Upper lobe of left lung (tissue), 6 donors: ENCODE measurements at places on chromosomes 7 and 10. TPM values are rescaled to one million over a fixed set of nuclear protein-coding genes. Genes with fewer than 3 reads are reported as not detected.

DNA sequence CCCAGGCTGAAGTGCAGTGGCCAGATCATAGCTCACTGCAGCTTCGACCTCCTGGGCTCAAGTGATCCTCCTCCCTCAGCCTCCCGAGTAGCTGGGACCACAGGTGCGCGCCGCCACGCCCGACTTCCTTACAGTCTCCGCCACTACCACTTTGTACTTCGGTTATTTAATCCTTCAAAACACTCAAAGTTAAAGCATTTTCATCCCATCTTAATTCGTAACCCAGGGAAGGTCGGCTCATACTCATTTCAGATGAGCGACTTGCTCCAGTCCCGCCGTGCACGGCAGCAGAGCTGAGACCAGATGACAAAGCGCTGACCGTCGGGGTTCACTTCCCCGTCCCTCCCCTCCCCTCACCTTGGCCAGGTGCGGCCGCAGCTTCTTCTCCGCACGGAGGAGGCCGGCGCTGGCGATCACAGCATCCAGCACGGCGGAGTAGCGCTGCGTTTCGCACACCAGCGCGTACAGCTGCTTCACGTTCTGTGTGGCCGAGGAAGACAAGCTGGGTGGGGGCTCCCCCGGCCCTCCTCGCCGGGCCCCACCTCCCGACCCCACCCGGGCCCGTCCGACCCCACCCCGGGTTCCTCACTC is 457 bp downstream of the NSUN5 start:
- DNase-seq = no peak
- H3K4me3 ChIP-seq = peak overlapping the region; percentile 98
- no peaks in the 10 kb centered on the region for H3K27me3 ChIP-seq
- peaks cover 30% of the 10 kb centered on the region for H3K36me3 ChIP-seq

DNA sequence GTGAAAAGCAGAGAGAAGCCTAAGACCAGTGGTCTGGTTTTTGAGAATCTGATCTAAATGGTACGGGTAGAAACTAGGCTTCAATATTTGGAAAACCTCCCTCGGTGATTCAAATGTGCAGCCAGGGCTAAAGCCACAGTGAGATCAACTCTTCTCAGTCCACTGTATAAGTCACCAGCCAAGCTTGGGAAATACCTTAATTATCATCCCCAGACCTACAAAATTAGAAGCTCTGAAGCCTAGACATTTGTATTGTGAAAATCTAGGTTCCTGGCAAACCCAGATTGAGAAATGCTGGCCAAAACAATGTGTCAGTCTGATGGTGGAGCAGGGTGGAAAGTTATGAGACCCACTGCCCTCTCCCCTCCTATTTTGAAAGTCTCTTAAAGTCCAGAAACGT is 131.7 kb downstream of the DGKI start:
- DNase-seq = no peak
- no peak overlapping the region for H3K4me3 ChIP-seq
- H3K27me3 ChIP-seq = no peaks in the 10 kb centered on the region
- no peak overlapping the region for H3K27ac ChIP-seq

DNA sequence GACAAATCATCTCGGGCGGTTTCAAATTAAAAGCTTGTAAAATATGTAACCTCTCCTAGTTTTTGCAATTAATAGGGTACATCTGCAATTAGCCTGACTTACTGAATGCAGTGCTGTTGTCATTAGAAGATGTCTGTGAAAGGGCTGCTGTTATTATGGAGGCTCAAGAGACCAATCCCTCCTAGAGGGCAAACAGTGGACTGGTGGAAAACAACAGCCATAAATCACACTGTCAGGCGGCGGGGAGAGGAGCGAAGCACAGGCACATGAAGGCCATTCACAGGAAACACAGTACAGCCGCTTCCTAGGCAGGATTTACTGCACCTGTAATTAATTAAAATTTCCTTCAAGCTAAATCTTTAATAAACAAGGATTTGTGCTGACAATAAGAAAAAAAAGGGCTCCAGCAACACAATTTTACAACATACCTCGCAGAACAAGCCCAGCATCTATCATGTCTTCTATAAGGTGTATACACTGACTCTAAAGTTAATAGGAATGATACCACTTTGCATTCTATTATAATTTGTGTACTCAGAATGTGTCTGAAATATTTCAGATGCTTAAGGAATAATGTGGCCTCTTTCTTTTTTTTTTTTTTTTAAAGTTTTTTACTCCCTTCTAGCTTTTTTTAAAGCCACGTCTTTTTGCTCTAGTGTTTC is 50.7 kb downstream of the ERCC6 start:
- H3K27me3 ChIP-seq = no peaks in the 10 kb centered on the region
- peaks cover 7% of the 10 kb centered on the region for H3K36me3 ChIP-seq
- H3K27ac ChIP-seq = no peak overlapping the region

DNA sequence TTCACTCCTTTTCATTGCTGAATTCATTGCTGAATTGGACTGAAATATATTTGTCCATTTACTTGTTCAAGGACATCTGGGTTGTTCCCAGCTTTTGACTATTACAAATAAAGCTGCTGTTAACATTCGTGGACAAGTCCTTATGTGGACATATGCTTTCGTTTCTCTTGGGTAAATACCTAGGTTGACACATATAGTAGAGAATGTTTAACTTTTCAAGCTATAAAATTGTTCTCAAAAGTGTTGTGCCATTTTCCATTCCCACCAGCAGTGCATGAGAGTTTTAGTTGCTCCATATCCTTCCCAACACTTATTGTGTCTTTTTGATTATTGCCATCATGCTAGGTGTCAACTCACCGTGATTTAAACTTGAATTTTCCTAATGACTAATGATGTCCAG is 17.5 kb upstream of the CPVL start:
- no peak overlapping the region for H3K27ac ChIP-seq
- no peak overlapping the region for H3K4me3 ChIP-seq
- no peaks in the 10 kb centered on the region for H3K27me3 ChIP-seq
- no peak for DNase-seq

DNA sequence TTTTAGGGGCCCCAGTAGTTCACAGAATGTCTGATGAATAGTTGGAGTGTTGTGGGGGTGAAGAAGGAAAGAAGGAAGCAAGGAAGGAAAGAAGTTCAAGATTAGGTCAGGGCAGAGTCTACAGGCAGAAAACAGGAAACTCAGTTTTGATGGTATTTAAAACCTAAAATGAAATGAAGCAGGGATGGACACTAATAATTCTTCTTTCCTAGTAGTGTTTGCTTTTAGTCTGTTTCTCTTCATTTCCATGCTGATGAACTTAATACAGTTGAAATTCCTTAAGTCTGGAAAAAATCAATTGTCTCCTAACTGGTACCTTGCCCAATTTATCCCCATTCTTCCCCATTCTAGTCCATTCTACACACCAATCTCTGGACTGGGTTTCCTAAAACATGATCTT is 59.0 kb upstream of the GSAP start:
- H3K27me3 ChIP-seq = no peaks in the 10 kb centered on the region
- no peak overlapping the region for H3K27ac ChIP-seq
- no peaks in the 10 kb centered on the region for H3K36me3 ChIP-seq
- H3K4me3 ChIP-seq = no peak overlapping the region
- no peak for DNase-seq

- H3K4me3 ChIP-seq = no peak overlapping the region
- no peaks in the 10 kb centered on the region for H3K36me3 ChIP-seq
- no peak for DNase-seq
- no peaks in the 10 kb centered on the region for H3K27me3 ChIP-seq
These were observed 208.3 kb downstream of the USP6NL start for GRCh38 chr10:11403116-11403515.

GRCh38 chr7:31203551-31203950 is 137.0 kb downstream of the NEUROD6 start:
- H3K27ac ChIP-seq = no peak overlapping the region
- no peak for DNase-seq
- no peaks in the 10 kb centered on the region for H3K36me3 ChIP-seq
- no peaks in the 10 kb centered on the region for H3K27me3 ChIP-seq

GRCh38 chr7:99210265-99210970 is 2.5 kb upstream of the KPNA7 start:
- H3K4me1 ChIP-seq = peaks cover 6% of the 10 kb centered on the region
- no peaks in the 10 kb centered on the region for H3K36me3 ChIP-seq
- no peak for DNase-seq
- H3K27me3 ChIP-seq = no peaks in the 10 kb centered on the region

DNA sequence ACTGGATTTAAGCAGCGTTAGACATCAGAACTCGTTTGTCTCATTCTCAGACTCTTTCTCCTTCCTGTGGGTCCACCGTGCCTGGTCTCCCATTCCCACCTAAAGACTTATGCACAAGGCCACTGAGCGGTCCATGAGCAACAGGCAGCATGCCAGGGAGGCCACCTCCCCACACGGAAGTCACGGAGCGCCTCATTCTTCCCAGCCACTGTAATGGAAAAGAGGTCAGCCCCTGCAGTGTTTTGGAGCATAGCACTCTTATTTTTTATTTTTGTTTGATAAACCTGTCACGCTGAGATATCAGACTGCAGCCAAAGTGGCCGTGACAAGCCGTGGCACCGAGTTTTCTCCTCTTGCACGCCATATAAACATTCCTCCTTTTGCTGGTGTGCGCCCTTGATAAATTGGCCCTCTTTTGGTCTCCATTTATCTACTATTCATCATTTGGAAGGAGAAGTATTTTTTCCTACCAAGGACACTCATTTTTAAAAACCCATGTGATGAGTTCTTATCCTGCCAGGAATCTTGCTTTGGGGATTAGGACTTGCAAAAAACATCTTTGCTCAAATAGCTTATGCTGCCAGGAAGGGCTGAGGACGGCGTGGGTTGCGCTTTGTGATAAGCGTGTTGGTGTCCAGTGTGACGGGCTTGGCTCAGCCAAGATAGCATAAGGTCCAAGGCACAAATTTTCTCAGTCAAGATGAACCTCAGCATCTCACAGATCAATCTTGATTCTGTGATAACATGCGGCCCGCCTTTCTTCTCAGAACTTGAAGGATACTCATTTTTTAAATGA is 206.0 kb downstream of the CCDC3 start:
- no peak for DNase-seq
- H3K4me1 ChIP-seq = no peaks in the 10 kb centered on the region
- no peak overlapping the region for H3K27ac ChIP-seq
- H3K36me3 ChIP-seq = no peaks in the 10 kb centered on the region
- no peaks in the 10 kb centered on the region for H3K27me3 ChIP-seq

GRCh38 chr10:12448729-12449391 is 99.5 kb downstream of the CAMK1D start:
- peak; percentile 66 for DNase-seq
- H3K4me3 ChIP-seq = no peak overlapping the region
- peak overlapping the region; percentile 6 for H3K27ac ChIP-seq
- no peaks in the 10 kb centered on the region for H3K4me1 ChIP-seq
- H3K27me3 ChIP-seq = no peaks in the 10 kb centered on the region

GRCh38 chr7:100867776-100868485 is 744 bp downstream of the TRIP6 start:
- peaks cover 26% of the 10 kb centered on the region for H3K4me1 ChIP-seq
- peak overlapping the region; percentile 62 for H3K4me3 ChIP-seq
- peak; percentile 31 for DNase-seq

DNA sequence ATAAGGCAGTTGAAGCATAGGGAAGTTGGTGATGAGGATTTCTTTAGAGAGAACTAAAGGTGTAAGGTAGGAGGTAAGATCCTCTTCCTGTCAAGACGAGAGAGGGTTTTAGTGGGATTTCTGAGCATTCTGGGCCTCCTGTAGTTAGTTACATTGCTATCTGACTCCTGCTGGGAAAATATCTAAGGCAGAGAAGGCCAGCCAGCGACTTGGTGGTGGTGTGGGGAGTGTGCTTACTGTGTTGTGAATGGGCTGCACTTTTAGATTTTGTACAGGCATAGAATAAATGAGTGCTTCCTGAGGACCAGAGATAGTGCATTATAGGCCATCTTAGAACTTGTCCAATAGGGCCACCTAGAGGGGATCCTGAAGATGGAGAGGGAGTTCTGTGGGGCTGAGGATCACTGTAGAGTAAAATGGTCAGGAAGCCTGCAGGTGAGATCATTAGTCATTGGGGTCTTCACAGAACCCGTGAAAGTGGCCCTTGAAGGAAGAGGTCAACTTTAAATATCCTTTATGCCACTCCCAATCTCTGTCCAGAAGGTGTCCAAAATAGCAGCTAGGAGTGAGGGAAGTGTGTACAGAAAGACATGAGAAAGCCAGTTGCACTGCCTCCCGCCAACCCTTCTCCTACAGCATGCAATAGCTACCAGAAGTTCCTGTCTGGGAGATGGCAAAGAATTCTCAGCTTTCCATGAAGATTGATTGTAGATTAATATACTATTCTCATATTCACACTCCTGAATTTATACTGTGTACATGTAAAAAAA is 266.6 kb downstream of the POLR1F start:
- no peaks in the 10 kb centered on the region for H3K27me3 ChIP-seq
- H3K4me3 ChIP-seq = no peak overlapping the region
- no peaks in the 10 kb centered on the region for H3K36me3 ChIP-seq
- H3K4me1 ChIP-seq = no peaks in the 10 kb centered on the region

CEP55 gene
- 1.6 TPM for total RNA-seq

CTAGE8 gene
- total RNA-seq = not detected

NUTM2A gene
- total RNA-seq = 2.9 TPM

AMZ1 gene
- 0.77 TPM for total RNA-seq

GPR26 gene
- total RNA-seq = not detected
